ENCODE measurements at places on chromosomes 4 and X.

- DNase-seq, result no peak
Measured at GRCh38 chrX:118216087-118216486, 99.5 kb upstream of the KLHL13 start.

DNA sequence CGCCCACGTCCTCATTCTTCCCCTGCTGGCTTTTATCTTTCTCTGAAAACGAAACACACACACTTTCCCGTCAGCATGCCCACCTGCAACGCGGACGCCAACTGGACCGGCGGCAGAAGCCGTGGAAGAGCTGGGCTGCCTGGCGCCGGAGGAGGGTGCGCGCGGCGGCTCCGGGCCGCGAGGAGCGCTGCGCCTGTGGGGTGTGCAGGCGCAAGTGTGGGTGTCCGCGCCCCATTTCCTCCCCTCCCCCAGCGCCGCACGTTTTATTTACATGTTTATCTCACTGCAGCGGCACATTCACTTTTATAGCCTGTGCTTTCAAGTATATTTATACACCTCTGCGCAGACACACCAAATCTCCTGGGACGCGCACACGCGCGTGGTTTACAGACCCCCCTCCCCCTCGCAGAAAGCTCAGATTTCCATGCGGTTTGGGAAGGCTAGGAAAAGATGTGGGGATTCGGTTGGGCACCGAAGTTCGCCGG lies 1.5 kb downstream of the PITX2 start:
- no peak for DNase-seq

- peak; percentile 73 for DNase-seq
Measured at GRCh38 chr4:6198768-6199421, 1.5 kb downstream of the JAKMIP1 start.

DNA sequence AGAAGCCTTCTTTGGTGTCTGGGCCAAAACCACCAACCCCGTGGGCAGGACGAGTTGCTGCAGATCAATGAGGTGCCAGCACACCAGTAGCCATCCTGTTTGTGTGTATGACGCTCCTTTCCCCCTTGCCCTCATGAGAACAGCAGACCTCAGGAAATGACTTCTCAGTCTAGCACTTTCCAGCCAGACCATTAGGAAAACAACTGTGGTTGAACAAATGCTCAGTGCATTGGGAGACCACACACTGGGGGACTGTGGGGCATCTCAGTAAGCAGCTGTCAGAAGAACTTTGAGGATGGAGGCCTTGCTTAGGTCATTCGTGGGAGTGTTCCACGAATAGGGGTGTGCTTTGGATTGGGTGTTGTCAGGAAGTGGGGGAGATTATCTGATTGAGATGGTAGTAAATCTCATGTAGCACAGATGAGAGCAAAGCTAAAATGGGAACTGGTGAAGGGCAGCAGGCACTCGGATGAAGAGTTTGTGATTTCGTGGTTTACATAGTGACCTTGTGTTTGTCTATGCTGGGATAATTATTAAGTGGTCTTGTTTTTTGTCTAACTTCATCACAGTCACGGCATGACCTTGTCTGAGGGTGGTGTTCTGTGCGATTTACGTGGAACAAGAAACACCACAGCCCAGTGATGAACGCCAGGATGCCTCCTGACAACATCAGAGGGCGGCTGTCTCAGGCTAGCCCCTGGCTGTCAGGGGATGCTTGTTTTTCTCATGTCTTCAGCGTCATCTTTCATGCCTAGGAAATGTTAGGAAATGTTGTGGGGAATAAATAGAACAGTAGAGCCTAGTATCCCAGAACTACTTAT lies 70.1 kb downstream of the USP46 start:
- DNase-seq, result peak; percentile 18

DNA sequence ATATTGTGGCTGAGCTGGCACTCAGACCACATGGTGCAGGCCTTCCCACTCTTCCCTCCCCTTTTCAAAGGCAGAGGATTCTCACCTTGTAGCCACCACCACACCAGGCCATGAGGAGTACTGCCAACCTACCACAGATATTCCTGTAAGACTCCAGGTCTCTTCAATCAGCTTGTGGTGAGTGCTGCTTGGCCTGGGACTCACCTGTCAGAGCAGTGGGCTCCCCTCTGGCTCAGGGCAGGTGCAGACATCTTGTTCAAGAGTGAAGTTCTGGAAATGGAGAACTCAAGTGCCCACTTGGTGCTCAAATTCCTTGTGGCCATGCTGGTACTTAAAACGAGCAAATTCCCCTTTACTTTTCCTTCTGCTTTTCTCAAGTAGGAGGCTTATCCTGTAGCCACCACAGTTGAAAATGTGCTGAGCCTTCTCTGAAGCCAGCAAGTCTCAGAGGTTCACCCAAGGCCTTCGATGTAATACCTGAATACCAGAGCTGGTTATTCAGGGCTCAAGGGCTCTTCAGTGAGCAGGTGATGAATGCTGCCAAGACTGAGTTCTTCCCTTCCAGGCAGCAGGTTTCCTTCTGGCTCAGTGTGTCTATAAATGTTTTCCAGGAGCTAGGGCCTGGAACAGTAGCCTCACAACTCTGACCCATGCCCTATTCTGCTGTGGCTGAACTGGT lies 212.9 kb downstream of the TEX13C start:
- DNase-seq, result no peak

DNA sequence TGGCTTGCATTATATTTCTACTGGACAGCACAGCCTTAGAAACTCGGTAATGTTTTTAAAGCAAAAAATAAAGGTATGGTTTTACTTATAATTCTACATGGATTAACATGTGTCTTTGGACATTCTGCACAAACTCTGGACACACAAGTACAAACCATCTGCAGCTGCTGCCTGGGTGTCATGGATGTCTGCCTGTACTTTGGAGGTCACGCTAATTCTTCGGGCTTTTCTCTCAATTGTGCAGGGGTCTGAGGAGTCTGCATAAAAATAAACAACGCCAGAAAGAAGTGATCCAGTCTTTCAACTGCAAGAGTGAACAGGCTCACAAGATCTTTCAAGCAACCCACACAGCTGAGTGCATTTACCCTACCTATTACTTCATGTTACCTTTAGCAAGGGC lies 55.2 kb downstream of the TAB3 start:
- no peak for DNase-seq

- no peak for DNase-seq
Measured at GRCh38 chr4:154049457-154050181, 260.7 kb upstream of the SFRP2 start.

DNA sequence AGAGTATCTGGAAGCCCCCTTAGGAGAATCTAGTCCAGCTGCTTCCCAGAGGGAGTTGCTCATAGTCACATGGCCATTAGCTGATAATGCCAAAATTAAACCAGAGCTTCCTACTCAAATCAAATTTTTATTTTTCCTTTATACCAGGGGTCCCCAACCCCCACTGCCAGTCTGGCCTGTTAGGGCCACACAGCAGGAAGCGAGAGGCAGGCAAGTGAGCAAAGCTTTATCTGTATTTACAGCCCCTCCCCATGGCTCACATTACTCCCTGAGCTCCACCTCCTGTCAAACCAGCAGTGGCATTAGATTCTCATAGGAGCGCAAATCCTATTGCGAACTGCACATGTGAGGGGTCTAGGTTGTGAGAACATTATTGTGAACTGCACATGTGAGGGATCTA lies 19.2 kb upstream of the TNIP3 start:
- DNase-seq, result no peak

DNA sequence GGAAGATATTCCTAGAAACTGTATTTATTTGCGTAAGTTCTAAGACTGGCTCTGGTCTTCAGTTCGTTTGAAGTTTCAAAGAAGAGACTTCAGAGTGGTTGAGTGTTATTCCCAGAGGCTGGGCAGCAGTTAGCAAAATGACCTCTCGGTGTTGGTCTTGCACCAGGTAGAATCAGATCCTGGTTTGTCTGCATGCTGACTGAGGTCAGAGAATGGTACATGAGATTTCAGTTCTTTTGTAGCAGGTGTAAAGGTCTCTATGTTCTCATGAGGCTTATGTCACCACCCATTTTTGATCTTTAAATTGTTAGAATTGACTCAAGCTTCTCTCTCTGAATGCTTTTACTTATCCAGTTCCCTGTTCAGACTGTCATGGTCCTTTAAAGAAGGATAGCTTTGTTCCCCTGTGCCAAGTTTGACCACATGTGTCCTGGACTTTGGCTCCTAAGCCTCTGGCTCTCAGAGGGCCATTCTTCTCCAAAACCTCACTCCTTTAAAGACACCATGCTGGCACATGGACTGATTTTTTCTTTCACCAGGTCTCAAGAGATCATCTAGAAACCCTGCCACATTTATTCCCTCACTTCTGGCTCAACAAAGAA lies 355.8 kb upstream of the BOD1L1 start:
- no peak for DNase-seq

- DNase-seq, result no peak
Measured at GRCh38 chr4:167492007-167492406, 257.7 kb upstream of the SPOCK3 start.

DNA sequence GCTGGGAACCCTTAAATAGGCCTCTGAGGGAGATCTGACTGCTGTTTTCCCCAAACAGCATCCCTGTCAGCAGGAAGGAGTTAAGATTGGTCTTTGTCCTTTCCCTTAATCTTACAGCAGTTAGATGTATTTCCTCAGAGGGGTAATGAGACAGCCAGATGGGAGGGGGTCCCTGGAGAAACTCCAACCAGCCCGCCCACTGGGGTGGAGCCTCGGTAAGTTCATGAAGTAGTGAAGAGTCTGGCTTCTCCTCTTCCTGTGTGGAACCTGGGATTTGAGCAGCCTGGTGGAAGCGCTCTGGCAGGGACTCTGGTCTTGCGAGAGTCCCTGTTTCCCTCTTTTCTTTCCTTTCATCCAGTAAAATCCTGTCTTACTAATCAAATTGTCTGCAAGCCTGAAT lies 330.0 kb downstream of the TLL1 start:
- no peak for DNase-seq

DNA sequence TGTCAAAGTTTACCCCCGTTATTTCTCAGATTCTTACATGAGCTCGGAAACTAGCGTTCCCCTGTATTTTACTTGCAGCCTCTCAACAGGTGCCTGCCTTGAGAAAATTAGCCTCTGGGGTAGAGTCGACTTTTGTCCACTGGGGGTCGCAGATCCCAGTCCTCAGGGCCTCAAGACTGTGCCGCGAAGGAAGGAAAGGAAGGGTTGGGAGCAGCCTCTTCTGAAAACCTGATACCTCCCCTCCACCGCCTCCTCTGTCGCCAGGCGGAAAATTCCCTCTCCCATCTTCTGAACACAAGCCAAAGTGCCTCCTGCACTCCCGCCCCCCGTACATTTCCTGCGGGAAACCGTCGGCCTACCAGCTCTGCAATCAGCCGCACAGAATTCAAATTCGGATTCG lies 44.4 kb upstream of the TMSB15B start:
- DNase-seq, result peak; percentile 66

DNA sequence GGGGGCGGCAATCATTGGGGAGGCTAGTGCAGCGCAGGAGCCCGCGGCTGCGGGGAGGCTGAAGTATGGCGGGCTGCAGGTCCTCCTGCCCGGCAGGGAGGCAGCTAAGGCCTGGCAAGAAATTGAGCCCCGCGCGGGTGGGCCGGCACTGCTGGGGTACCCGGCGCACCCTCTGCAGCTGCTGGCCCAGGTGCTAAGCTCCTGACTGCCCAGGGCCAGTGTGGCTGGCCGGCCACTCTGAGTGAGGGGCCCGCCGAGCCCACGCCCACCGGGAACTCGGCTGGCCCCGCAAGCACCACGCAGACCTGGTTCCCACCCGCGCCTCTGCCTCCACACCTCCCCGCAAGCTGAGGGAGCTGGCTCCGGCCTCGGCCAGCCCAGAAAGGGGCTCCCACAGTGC lies 94.9 kb downstream of the SLC39A8 start:
- no peak for DNase-seq

GRCh38 chr4:73707269-73707875 lies 33.0 kb upstream of the CXCL8 start:
- DNase-seq, result no peak

GRCh38 chr4:74092957-74093356 lies 6.0 kb downstream of the CXCL2 start:
- DNase-seq, result no peak

DNA sequence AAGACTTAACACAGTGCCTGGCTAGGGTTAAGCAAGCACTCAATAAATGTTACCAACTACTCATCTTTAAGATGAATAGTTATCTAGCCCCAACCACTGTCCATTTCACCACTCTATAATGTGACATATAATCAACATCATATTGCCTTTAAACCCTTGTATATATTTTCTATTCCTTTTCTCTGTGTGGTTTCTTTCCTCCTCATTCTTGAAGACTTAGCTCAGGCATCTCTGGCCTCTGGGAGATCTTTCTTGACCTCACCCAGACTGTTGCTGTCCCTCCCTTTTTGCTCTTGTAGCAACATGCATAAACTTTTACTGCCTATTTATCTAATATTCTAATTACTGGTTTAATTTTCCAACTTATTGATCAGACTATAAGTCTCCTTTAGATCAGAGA lies 249.9 kb upstream of the MAB21L2 start:
- no peak for DNase-seq

DNA sequence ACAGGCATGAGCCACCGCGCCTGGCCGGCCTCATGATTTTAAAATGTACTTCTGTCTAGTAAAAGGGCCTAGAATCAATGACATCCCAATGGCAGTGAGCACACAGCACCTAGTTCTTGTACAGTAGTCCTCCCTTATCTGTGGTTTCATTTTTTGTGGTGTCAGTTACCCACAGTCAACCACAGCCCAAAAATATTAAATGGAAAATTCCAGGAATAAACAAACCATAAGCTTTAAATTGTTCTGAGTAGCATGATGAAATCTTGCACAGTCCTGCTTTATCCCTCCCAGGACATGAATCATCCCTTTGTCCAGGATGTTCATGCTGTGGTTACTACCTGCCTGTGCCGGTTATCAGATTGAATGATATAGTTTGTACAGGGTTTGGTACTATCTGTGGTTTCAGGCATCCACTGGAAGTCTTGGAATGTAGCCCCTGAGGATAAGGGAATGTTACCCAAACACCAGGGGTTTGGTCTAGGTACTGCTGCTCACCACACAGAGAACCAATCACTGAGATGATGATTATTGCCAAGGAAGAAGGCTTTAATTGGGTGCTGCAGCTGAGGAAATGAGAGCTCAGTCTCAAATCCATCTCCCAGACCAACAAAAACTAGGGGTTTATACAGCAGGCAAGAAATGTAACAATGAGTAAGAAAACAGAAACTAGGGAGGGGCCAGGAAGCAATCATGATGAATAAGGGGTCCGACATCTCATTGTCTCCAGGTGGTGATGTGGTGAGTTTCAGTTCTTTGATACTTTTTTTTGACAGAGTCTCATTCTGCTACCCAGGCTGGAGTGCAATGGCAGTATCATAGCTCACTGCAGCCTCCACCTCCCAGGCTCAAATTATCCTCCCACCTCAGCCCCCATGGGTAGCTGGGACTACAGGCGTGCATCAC lies 16.2 kb upstream of the FHL1 start:
- peak; percentile 31 for DNase-seq

DNA sequence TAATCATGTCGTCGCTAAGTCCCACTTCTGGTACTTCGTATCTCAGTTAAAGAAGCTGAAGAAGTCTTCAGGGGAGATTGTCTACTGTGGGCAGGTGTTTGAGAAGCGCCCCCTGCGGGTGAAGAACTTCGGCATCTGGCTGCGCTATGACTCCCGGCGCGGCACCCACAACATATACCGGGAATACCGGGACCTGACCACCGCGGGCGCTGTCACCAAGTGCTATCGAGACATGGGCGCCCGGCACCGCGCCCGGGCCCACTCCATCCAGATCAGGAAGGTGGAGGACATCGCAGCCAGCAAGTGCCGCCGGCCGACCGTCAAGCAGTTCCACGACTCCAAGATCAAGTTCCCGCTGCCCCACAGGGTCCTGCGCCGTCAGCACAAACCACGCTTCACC lies 11.3 kb downstream of the PNCK start:
- peak; percentile 44 for DNase-seq

Data from activated CD4-positive, alpha-beta T cell treated with anti-CD3 and anti-CD28 coated beads, Interleukin-2, Interleukin-6, amounts not matched to agents 100 ng/mL and 50 ng/mL, durations not matched to agents 16 hours and 8 hours (primary cell).